ENCODE measurements at places on chromosomes 4 and X.
A peak's percentile ranks its signal among the peaks of the same experiment; 100 is the strongest.

- DNase-seq = no peak
Observed at GRCh38 chr4:158766434-158767044, 2.3 kb upstream of the FNIP2 start.

DNA sequence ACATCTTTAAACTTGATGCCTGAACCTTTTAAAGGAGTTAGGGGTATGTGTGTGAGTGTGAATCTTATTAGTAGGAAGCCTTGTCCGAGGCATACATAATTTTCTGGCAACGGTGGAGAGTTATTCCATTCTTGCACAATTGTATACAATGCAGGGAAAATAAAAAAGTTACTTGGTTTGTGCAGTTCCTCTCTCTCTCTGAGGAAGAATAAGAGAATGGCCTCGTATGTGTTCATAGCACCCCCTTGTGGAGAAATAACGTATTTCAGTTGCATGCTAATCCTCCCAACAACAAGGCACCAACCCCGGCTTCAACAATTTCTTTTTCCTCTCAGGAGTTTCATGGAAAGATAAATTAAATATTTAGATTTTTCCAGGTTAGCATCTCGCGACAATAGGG is 33.7 kb upstream of the FGF13 start:
- peak; percentile 2 for DNase-seq

DNA sequence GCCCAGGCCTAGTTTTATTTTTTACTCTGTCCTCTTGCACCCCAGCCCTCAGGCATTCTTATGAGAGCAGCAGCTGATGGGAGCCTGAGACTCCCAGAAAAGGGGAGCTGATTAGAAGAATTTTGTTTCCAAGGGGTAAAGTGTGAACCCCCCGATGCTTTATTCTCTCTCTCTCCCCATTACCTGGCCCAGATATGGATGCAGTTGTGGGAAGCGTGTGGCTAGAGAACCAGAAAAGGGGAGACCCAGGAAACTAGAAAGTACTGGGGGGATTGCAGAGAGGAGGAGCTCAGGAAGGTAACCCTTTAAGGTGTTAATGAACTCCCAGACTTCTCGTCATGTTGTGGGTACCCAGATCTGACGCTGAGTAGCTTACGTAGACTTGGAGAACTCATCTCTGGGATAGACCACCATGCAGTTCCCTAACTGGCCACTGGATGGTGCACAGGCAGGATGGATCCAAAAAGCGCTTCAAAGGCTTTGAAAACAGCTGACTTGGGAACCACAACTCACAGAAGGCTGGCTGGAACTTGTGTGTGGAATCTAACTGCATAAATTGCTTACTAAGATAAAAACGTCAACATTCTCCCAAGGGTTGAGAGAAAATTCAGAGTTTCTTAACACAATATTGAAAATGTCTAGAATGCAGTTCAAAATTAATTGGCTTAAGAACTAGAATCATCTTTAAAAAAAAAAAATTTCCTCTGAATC is 64.7 kb downstream of the TBC1D14 start:
- peak; percentile 77 for DNase-seq

DNA sequence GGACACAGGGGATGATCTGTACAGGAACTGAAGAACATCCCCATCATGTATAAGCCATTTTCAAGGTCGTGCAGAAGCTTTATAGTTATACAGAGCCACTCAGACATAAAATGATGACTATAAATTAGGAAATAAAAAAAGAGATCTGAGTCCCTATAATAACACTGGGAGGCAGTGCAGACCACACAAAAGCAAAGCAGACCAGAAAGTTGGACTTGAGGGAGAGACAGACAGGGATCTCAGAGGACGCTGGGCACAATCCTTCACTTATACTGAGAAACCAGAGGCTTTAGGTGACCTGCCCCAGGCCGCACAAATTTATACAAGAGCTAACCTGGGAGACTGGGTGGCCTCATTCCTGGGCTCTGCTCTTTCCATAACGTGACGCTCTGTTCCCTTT is 70.5 kb downstream of the HADH start:
- DNase-seq = peak; percentile 32

- no peak for DNase-seq
Observed at GRCh38 chr4:174742561-174742960, 86.5 kb downstream of the GLRA3 start.

GRCh38 chr4:109229028-109229427 is 73.4 kb downstream of the COL25A1 start:
- DNase-seq = no peak

DNA sequence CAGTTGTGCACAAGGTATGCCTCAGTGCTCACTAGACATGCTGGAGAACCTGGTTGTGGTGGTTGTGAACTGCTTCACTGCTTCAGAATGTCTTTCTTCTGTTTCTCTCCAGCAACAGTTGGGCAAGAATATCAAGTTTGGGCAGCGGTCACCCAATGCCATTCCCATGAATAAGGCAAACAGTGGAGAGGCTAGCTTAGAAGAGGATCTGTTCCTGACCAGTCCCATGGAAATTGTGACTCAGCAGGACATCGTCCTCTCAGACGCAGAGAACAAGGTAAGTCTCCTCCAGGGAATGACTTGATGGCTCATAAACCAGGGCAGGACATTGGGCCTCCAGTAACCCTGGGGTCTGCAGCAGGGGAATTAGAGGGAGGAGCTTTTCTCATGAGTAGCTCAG is 79.9 kb downstream of the AASDH start:
- DNase-seq = peak; percentile 9

GRCh38 chr4:8861576-8862295 is 9.9 kb downstream of the HMX1 start:
- no peak for DNase-seq

GRCh38 chrX:78237127-78237526 is 90.3 kb downstream of the CYSLTR1 start:
- no peak for DNase-seq

- peak; percentile 85 for DNase-seq
Observed at GRCh38 chr4:88018466-88018865, 11.0 kb downstream of the PKD2 start.

DNA sequence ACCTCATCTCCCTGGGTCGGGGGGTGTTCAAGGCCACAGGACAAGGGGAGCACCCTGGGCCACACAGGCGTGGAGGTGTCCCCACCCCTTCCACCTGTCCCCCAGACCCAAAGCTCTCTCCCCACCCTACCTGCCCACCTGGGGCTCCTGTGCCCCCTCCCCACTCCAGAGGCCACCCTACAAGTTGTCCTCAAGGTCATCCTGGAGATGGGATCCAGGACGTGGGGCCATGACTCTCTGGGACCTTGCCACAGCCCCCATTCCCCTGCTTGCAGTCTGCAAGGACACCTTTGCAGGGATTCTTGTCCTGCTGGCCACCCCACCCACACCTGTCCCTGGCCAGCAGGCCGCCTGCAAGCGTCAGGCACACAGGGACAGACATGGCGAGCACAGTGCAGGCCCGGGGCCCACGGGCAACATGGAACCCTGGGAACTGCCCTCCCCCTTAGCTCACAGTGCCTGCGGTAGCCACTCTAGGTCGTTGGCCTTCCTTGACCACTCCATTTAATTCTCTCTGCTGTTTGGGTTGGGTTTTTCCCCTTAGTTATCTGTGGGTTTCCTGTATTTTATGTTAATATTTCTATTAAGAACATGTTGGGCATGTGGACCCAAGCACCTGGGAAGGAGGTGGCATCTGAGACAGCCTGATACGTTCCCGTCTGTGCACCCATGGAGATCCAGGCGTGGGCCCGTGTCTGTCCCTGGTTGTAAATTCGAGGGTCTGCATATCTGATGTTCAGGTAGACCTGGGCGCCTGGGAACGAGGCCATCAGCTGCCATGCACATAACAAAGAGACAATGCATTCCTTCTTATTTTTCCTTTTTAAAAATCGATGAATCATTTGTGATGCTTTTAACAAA is 197.5 kb downstream of the AFAP1 start:
- no peak for DNase-seq

DNA sequence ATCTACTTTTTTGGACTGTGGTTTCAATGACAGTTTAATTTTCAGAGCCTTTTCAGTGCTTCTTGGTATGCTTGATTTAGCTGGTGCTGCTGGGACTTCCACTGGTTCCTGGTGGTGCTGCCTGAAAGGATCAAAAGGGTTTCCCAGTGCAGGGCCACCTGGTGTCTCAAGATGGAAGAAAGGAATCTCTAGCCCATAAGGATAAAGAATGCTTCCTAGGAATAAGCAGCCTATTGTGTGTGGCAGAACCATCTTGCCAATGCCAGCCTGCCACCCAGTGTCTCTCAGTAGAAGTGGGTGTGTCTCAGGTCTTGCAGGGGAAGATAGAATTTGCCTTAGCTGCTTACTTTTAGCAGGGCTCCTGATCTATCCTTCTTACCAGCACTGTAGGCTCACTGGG is 15.0 kb upstream of the RAI2 start:
- no peak for DNase-seq

GRCh38 chr4:81506731-81507130 is 35.0 kb upstream of the RASGEF1B start:
- no peak for DNase-seq

DNA sequence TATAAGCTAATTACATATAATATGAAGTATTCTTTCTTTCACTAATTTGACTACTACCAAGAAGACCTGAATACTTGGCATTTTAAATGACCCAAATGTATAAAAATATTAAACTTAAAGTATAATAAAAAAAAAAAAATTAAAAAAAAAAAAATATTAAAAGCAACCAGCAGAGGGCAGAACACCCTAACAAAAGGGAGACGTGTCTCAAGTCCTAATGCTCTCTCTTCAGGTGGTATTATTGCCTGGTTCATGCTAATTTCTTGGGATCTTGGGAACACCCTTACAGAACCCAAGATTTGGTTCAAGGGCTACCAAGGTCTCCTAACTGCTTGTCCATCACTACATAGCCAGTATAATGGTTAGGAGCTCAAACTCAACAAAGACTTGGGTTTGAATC is 754.8 kb downstream of the RAB28 start:
- peak; percentile 4 for DNase-seq

- DNase-seq = no peak
Observed at GRCh38 chr4:174317531-174317930, 33.8 kb downstream of the CEP44 start.

DNA sequence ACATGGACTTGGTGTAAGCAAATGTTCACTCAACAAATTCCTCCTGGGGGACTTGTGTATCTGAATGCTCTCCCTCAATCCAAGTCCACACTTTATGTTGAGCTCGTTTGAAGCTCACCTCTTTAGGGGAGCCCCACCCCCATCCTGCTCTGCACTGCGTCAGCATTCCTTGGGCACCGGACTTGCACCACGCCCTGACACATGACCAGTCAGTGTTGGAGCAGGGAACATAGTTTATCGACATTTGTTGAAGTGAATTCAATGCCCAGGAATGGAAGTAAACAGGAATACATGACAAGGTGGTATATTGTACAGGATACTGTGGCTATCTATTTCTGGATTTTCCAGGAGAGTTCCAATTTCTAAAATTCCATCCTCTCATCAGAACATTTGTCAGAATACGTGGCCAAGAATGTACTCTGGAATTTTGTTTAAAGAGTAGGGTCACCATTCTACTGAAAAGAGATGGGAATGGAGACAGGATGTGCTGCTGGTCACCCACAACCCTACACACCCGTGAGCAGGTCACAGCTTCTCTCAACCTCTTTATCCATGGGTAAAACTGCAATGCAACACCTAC is 60.0 kb upstream of the LNX1 start:
- no peak for DNase-seq

- no peak for DNase-seq
Observed at GRCh38 chr4:125070861-125071260, 243.9 kb upstream of the FAT4 start.

- DNase-seq = no peak
Observed at GRCh38 chr4:10079912-10080588, 36.5 kb downstream of the WDR1 start.

DNA sequence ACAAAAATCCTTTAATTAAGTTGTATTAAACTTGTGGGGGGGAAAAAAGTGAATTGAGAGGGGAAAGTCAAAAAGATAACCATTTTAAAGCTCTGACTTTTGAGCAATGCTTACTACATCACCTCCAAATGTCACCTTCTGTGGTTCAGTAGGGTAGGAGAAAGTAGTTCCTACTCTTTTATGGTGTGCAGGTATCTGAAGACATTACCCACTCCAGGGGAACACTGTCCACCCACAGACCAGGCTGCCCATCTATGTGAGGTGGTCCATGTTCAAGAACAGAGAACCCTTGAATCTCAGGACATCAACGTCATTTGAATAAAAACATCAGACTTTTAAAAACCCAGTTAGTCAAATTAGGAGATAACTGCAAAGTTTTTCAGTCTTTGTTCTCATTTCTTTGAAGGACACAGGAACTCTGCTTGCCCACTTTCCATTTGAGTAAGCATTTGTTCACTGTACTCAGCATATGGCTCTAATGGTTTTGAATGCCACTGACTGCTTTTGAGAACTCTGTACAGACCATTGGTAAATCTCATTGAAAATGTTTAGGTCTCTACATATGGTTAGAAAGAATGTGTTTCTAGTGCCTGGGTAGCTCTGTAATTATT is 18.4 kb downstream of the NMU start:
- DNase-seq = no peak

- peak; percentile 34 for DNase-seq
Observed at GRCh38 chrX:130975947-130976346, 72.9 kb upstream of the ENOX2 start.

- DNase-seq = peak; percentile 73
Observed at GRCh38 chrX:154732421-154733065, 18.3 kb downstream of the GAB3 start.

- DNase-seq = no peak
Observed at GRCh38 chr4:45910511-45910910, 213.3 kb downstream of the GABRG1 start.

GRCh38 chr4:61199873-61200186 is 296 bp upstream of the ADGRL3 start:
- no peak for DNase-seq

- DNase-seq = peak; percentile 67
Observed at GRCh38 chrX:69133921-69134542, 31.2 kb downstream of the PJA1 start.

Data from EL (cell line).